Activated naive CD8-positive, alpha-beta T cell treated with anti-CD3 and anti-CD28 coated beads for 36 hours (primary cell): ENCODE measurements at places on chromosomes 12 and 14. TPM values are rescaled to one million over a fixed set of nuclear protein-coding genes. Genes with fewer than 3 reads are reported as not detected.

PLBD1 gene
- total RNA-seq, result not detected

DIO2 gene
- not detected for total RNA-seq

PTCSC3 gene
- total RNA-seq, result not detected

RIMBP2 gene
- total RNA-seq, result not detected

KRT80 gene
- not detected for total RNA-seq

SNW1 gene
- total RNA-seq, result 117 TPM

DLGAP5 gene
- total RNA-seq, result 68.0 TPM

IFNG-AS1 gene
- not detected for total RNA-seq

FGD4 gene
- 0.34 TPM for total RNA-seq

GRCh38 chr14:75454963-75455546, 27.2 kb downstream of the JDP2 start:
- DNase-seq, result no peak

DNA sequence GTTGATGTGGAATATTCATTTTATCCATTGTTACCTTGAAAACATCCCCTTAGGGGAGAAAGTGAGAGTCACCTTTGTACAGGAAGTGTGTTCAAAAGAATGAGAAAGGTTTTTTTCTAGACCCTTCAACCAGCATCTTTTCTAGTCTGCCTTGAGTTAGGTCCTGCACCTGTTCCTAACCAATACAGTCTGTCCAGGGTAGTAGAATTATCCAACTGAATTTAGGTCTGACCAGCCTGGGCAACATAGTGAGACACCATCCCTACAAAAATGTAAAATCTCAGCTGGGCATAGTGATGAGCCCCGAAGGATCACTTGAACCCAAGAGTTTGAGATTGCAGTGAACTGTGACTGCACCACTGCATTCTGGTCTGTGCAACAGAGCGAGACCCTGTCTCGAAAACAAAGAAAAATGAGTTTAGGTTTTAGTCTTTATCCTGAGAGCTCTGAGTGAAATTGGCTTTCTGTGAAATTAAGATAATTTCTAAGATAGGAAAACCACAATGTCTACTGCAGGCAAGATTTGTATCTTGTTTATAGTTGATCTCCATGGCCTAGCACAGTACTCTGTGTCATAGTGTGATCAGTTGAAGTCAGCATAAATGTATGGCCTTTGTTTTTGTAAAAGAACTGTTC, 25.2 kb downstream of the ARHGAP5 start:
- no peak for DNase-seq

GRCh38 chr14:20612403-20612802, 21.2 kb upstream of the RNASE12 start:
- no peak for DNase-seq

DNA sequence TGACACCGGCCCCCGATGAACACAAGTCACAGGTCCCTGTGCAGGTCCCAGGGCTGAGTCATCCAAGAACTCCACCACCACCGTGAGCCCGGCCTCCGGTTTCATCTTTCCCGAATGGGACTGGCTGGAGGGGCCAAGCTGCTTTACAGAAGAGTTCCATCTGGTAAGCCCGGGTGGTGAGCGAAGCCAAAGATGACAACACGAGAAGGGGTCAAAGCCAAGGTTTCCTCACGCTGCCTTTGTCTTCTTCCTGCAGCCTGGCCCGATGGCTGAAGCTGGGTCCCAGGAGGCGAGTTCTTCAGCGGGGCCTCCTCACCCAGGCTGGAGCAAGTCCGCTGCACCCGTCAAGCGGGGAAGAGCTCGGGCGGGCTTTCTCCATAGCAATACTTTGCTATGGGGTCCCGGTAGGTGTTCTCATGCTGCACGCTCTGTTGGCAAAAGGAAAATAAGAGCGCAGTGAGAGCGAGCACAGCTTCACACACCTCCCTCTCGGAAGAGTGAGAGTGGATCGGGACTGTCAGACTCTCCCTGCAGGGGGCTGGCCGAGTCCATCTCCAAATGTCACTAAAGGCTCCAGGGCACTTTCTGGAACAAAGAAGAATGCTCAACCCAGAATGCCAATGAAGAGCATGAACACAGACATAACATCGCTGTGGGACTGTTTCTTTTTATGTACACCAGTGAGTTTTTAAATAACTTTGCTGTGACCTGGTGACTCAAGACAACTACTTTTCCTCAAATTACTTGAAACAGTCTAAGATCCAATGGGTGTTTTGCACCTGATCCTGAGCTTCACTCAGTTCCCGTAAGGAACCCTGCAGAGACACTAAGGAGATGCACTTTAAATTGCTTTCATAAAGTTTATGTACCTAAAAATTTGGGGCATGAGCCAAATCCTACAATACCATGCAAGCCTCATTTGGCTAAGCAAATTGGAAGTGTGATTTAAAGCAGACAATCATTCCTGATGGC, 20.1 kb downstream of the SPRING1 start:
- no peak for DNase-seq

DNA sequence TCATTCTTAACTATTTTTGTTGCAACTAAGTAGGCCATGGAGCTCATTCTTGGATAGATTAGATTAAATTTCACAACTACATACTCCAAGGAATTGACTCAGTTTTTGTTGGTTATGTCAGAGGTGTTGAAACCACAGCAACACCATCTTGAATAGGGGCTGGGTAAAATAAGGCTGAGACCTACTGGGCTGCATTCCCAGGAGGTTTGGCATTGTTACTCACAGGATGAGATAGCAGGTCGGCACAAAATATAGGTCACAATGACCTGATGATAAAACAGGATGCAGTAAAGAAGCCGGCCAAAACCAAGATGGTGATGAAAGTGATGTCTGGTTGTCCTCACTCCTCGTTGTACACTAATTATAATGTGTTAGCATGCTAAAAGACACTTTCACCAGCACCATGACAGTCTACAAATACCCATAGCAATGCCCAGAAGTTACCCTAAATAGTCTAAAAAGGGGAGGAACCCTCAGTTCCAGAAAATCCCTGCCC, 20.9 kb downstream of the DMAC2L start:
- DNase-seq, result no peak

- no peak for DNase-seq
Measured at GRCh38 chr14:33990790-33991189, 39.9 kb upstream of the EGLN3 start.

GRCh38 chr14:30638926-30639325, 16.8 kb downstream of the SCFD1 start:
- DNase-seq, result no peak

DNA sequence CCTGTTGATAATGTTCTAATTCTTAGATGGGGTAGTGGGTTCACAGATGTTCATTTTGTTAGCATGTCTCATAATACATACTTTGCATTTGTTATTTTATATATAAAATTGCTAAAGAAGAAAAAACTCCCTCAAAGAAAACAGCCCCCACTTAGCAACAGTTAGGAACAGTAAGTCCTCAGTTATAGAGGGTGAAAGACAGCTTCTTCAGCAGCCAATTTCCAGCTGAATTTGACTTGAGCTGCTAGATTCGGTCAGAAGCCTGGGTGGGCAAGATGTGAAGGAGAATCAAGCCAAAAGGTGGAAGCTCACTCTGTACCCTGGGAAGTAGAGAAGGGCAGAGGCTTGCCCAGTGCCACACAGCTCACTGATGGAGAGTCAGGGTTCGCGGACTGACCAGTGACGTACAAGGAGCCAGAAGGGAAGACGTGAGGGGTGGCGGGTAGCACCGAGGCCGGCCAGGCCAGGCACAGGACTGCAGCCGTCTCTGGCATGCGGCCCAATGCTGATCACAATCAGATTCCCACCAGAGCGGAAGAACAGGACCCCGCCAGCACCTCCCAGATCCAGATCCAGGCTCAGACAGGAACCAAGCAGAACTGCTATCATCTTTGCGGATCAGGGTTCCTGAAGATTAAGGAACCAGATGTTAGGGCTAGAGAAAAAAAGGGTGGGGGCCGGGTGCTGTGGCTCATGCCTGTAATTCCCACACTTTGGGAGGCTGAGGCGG, 30.4 kb upstream of the VWF start:
- DNase-seq, result no peak

- DNase-seq, result no peak
Measured at GRCh38 chr12:19688532-19688931, 249.2 kb downstream of the AEBP2 start.

DNA sequence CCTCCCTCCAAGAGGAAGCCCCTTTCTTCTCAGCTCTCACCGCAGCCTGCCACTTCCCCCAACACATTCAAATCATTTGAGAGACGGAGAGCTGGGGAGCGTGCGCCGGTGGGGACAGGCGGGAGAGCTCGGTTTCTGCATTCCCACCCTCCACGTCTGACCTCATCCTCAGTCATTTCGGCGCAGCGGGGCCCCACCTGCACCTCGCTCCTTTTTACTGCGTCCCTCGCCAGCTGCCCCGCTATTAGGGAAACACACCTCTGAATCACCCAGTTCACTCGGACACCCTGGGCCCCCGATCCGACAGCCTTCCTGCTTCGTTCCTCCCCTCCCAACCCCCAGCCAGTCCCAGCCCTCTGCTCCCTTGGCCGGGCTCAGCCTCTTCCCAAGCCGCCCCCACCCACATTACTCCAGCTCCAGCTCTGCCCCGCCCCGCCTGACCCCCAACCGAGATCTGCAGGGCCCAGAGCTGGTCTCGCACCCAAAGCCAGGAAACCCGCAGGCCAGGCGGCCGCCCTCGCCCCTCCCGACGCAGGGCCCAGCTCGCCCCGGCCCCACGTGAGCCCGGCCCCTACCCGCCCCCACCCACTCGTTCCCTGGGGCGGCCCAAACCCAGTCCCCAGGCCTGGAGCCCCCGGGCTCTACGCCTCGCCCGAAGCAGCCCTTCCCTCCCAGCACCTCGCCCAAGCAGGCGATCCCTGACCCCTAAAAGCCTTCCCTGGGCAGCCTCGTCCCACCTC, 783 bp downstream of the CORO1C start:
- peak; percentile 64 for DNase-seq

GRCh38 chr14:72256055-72256454, 323.8 kb downstream of the RGS6 start:
- DNase-seq, result no peak

- peak; percentile 62 for DNase-seq
Measured at GRCh38 chr12:92927055-92927435, 2.0 kb downstream of the EEA1 start.

DNA sequence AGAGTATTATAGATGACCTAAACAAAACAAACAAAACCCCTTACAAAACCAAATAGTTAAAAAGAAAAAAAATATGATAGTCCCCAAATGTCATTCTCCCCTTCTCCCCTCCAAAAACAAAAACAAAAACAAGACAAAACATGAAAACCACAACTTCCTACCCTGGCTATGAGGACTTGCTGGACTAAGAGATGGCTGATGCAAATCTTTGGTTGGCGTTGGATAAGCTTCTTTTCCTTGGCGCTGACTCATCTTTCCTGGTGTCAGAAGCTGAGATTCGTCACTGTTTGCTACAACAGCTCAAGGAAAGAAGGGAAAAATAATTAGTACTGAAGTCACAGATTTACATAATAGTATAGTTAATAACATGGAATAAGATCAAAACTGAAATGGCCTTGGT, 102.5 kb upstream of the BBS10 start:
- no peak for DNase-seq

DNA sequence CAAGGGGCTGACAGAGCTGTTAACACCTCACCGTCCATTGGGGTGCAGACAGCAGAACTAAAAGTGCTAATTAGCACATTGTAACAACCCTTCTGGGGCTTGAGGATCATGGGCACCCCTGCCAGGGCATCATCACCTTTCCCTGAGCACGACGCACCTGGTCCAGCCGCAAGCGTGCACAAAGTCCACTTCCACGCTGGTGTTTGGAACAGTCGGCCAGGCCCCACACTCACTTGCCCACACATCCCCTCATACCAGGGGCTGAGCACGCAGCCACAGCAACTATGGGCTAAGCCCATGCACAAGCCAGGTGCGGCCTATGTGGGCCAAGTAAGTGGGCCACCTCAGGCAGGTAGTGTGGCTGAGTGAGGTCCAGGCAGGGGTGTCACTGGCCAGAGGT, 148.7 kb downstream of the CCDC59 start:
- no peak for DNase-seq

- no peak for DNase-seq
Measured at GRCh38 chr12:2248087-2248900, 195.5 kb downstream of the CACNA1C start.
